ENCODE measurements at places on chromosomes 1 and 21. TPM values are rescaled to one million over a fixed set of nuclear protein-coding genes. Genes with fewer than 3 reads are reported as not detected.

The C8B gene
- total RNA-seq: not detected

The CAPN8 gene
- total RNA-seq: 0.45 TPM

The CLCNKA gene
- total RNA-seq: 1.3 TPM

The USH2A gene
- not detected for total RNA-seq

The GUCA2A gene
- total RNA-seq: not detected

The PHF13 gene
- 19.3 TPM for total RNA-seq

The ACKR1 gene
- total RNA-seq: 153 TPM

The DMRTA2 gene
- total RNA-seq: not detected

The CFAP74 gene
- not detected for total RNA-seq

The MNDA gene
- total RNA-seq: 11.3 TPM
